Stimulated activated naive CD8-positive, alpha-beta T cell treated with anti-CD3 and anti-CD28 coated beads, Interleukin-15, Interleukin-2, amounts not matched to agents 100 U/mL and 50 U/mL, for 24 hours (primary cell): ENCODE measurements at places on chromosomes 13 and 19.

- DNase-seq = no peak
Observed at GRCh38 chr13:47046706-47047105, 149.9 kb upstream of the HTR2A start.

- DNase-seq = no peak
Observed at GRCh38 chr19:43450545-43450997, 14.8 kb downstream of the LYPD3 start.

- DNase-seq = peak; percentile 73
Observed at GRCh38 chr19:38229585-38230073, 5.6 kb upstream of the DPF1 start.

DNA sequence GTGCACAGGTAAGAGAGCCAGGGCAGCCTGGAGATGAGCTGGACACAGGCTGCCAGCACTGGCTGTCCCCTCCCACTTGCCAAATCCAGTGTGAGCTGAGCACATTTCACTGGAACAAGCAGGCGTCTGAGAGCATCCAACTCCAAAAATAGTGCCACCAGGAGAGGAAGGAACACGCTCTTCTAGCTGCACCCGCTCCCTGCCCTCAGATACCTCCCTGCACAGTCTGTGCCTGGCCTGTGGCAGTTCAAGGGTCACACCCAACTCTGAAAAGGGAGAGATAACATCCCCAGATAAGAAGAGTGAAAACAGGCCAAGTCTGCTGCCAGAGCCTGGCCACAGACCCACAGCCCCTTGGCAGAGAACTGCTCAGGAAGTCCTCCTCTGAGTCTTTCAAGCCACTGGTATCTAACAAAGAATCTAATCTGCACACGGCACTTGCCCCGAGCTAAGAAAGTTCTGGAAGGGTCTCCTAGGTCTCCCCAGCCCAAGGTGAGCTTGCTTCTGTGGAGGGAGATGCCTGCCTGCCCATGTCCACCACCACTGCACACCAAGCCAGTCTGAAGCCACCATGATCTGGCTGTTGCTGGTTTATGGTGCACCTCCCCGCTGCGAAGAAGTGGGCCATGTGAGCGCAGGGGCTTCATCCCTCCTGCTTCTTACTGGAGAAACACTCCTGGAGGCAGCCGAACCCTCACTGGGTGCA, 14.7 kb downstream of the ELL start:
- no peak for DNase-seq

DNA sequence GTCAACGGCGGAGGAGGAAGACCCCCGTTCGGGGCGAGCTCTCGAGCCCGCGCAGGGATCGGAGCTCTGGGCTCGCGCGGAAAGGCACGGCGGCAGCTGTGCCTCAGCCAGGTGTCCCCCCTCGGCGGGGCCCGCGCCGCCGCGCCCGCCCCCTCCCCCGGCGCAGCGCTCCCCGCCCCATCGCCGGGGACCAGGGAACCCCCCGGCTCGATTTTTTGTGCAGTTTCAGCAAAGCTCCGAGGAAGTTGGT, 110.0 kb downstream of the KCNRG start:
- DNase-seq = no peak

GRCh38 chr19:42419309-42419708, 7.9 kb downstream of the LIPE start:
- DNase-seq = no peak

- DNase-seq = no peak
Observed at GRCh38 chr19:34363094-34363493, 1.9 kb upstream of the GPI start.

- DNase-seq = no peak
Observed at GRCh38 chr13:84784443-84785153, 902.3 kb upstream of the SLITRK1 start.

GRCh38 chr13:24734950-24735349, 29.0 kb upstream of the RNF17 start:
- DNase-seq = no peak

GRCh38 chr19:18130523-18131242, 22.3 kb upstream of the PIK3R2 start:
- DNase-seq = no peak

GRCh38 chr19:45664575-45664974, 3.4 kb upstream of the GIPR start:
- DNase-seq = no peak
